ENCODE measurements at places on chromosomes 12 and 14. TPM values are rescaled to one million over a fixed set of nuclear protein-coding genes. Genes with fewer than 3 reads are reported as not detected.

Gene RALGAPA1
- 32.8 TPM for total RNA-seq

Gene RAD51AP1
- total RNA-seq = 43.9 TPM

DNA sequence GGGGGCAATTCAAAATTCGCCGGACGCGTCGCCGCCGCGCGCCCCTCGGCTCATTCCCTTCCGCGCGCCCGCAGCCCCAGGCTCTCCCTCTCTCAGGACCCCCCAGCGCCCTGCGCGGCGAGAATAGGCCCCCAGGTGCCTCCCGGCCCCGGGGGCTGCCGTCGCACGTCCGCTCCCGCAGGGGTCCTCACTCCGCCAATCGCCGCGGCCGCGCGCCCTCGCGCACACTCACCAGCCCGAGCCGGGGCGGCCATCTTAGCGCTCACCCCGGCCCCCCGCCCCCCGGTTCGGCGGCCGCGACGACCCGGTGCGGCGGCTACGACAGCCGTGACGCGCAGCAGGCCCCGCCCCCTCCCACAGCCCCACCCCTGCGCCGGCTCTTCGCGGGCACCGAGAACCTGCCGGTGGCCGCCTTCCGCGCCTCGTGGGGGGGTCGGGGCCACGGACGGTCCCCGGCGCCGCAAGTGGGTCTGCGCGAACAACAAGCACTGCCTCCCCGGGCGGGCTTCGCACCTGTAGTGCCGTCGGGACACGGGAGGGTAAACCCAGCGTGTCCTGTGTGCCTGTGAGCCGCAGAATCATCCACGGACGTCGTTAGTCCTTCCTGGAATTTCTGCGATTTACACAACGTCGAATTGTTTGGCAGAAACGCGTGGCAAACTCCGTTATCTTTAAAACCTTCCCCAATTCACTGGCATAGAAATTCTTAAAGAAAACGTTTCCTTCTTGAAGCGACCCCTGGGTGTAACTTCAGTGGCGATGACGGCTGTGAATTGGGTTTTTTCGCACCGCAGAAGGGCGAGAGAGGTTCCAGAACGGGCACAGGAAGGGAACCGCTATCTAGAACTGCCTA lies 2.5 kb downstream of the USP44 start:
- ATAC-seq = peak; percentile 87

GRCh38 chr12:70398002-70398401 lies 31.9 kb downstream of the KCNMB4 start:
- no peak for ATAC-seq

GRCh38 chr12:125329239-125330102 lies 264.2 kb downstream of the AACS start:
- ATAC-seq = no peak

- no peak for ATAC-seq
Observed at GRCh38 chr12:84290168-84290567, 622.4 kb downstream of the SLC6A15 start.

GRCh38 chr14:105313381-105314286 lies 914 bp upstream of the PACS2 start:
- ATAC-seq = peak; percentile 20

All from activated T-helper 17 cell treated with anti-CD3 and anti-CD28 coated beads, Interleukin-2, amount 50 U/mL, for 72 hours (primary cell).